T-helper 2 cell (primary cell): ENCODE measurements at places on chromosomes 13 and 19.

GRCh38 chr19:11105014-11105636 lies 15.9 kb downstream of the LDLR start:
- no peak for DNase-seq

- no peak for DNase-seq
Measured at GRCh38 chr19:291006-291521, at the start of gene PLPP2. Gene PLPP2, minus strand, starts transcription at chr19:291403. Its CDS starts 67 bp downstream, at chr19:291336.

- no peak for DNase-seq
Measured at GRCh38 chr13:73698859-73699258, 435.3 kb downstream of the KLF12 start.

DNA sequence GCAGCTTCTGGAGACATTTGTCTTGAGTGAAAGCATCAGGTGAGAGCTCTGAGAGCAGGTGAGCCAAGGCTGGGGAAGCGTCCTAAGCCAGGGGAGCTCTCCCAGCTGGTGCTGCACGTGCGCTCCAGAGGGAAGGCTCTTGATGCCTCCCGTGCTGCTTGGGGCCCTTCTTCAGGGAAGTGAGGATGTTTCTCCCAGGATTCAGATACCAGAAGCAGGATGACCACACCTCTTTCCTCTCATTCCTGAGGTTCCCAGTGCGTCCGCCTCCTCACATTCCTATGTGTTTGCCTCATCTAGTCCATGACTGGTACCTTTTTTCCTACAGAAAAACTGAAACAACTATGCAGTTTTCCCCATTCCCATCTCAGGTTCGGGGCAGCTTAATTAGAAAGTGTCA lies 231.0 kb upstream of the IRS2 start:
- DNase-seq: no peak
